ENCODE measurements at places on chromosomes 4 and X.
A peak's percentile ranks its signal among the peaks of the same experiment; 100 is the strongest.

DNA sequence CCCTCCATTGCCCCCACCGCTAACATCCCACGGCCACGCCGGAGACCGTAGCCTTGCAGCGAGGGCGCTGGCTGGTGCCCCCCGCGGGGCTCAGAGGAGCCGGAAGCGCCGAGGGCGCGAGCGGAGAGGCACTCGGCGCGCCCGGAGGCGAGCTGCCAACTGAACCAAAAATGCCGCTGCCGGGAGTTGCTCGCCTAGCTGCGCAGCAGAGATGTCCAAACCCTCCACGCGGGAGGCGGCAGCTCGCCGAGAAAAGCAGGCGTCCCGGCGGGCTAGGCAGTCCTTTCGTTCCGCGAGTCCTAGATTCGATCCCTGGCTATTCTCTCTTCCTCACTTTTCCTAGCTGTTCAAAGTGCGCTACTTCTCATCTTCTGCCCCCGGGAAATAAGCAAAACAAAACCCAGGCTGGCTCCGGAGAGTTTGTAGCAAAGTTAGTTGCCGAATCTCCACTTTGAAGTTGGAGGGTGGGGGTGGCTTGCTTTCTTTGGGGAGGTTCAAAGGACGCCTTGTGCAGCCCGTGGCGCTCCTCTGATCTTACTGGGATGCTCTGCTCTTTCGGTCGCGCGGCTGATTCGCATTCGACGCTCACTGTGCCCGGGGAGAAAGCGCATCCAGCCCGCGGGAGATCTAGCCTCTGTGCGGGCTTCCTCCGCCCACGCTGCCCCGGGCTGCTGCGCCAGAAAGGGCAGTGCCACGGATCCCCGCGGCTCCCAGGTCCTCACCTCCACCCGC is 723 bp downstream of the NKX6-1 start:
- DNase-seq = peak; percentile 76

DNA sequence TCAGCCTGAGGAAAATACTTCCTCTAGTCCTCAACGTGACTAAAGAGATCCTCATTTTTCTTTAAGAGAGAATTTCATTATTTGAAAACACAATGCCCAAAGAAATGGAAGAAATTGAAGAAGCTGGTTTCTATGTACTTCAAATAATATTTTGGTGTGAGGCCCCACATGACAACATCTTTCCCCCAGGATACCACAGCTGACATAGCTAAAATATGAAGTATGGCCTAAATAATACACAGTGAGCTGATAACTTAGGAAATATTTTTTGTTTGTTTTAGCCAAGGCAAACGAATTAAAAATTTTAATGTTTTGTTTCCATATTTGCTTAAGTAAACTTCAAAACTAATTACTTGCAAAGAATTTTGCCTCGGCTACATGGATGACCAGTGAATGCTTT is 149.2 kb downstream of the CBR4 start:
- DNase-seq = no peak

DNA sequence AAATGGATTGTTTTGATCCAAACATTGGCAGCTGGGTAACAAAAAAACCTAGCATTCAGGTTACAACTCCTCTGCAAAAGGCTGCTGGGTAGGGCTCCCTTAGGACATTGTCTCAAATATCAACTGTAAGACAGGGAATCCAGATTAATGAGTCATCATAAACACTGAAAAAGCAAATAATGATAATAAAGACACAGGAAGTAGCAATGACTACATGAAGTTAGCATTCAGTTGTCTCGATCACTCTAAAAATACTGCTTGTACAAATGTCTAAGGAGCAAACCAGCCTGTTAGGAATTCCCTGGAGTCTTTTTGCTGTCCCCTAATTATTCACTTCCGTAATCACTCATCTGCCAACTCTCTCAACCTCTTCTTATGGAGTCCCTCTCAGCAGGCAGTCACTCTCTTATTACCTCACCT is 259.2 kb downstream of the GPC3 start:
- DNase-seq = no peak

DNA sequence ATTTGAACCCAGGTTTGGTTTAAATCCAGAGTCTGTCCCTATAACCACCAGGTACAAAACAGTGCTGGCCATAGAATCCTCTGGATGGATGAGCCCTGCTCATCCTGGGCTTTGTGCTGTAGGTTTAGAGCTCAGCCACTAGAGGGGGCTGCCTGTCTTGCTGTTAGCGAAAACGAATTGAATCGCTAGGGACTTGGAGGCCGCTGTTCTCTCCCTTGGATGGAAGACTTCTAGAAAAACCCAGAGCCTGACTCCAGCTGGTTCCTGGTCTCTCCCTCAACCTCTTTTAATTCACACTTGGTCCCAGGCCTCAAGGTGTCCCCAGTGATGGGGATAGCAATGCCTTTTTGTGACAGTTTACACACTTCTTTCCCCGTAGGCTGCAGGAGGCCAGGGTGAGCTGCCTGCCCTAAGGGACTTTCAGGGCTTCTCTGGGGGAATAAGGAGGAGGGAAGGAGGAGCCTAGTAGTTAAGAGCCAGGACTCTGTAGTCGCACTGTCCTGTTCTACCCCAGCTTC is 8.7 kb downstream of the RIPPLY1 start:
- peak; percentile 72 for DNase-seq

DNA sequence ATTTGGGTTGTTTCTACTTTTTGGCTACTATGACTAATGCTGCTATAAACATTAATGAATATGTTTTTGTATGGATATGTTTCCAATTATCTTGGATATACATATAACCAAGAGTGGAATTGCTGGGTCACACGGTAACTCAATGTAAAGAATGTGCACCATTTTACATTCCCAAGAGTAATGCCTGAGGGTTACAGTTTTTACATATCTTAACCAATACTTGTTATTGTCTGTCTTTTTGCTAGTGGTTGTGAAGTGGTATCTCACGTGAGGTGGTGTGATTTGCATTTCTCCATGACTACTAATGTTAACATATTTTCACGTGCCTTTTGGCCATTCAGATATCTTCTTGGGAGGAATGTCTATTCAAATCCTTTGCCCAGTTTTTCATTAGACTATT is 200.3 kb upstream of the MAB21L2 start:
- DNase-seq = no peak

DNA sequence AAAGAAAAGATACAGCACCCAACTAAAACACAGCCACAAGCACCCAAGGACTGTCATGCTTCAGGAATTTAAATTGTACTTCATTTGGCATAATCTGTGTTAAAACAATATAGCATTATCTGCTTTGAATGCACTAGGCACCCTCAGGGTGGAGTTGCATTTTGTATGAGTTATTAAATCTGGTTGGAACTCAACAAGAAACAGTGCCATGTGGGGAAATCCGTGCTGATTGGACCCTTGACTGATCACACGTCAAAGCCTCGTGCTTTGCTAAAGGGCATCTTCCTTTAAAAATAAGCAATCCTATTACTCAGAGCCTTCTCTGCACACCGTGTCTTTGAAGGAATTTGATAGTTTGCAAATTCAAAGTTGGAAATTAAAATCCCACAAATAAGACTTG is 35.4 kb downstream of the IGFBP7 start:
- peak; percentile 16 for DNase-seq
